ENCODE measurements at places on chromosomes 3 and 15.

- no peak for DNase-seq
Measured at GRCh38 chr3:128338536-128339330, 128.0 kb downstream of the DNAJB8 start.

GRCh38 chr3:179266701-179267211 is 15.8 kb upstream of the KCNMB3 start:
- DNase-seq: no peak

DNA sequence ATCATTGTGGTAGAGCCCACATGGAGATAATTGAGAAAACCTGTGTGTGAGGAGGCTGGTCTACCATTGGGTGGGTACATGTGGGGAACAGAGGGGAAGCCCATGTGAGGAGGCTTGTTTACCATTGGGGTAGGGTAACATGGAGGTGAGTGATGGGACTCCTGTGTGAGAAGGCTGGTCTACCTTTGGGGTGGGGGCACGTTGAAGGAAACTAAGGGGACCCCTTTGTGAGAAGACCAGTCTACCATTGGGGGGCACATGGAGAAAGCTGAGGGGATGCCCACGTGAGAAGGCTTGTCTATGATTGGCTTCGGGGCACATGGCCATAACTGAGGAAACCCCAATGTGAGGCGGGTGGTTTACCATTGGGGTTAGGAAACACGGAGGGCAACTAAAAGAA is 158.5 kb downstream of the FBLN2 start:
- no peak for DNase-seq

DNA sequence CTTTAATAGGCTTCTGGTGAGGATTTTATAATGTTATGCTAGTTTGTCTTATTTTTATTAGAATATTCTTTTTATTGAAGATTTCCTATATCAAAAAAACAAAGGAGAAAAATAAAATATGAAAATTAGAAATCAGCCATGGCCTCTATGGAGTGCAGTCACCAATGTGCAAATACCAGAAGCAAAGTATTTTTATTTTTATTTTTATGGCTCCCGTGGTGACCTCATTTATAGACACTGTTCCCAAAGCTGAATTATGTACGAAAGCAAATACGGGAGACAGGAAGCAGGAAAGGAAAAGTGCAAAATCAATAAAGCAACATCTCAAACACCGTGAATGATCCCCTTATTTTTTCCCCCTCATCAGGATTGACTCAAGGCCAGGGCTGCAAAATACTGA is 35.1 kb downstream of the DAZL start:
- no peak for DNase-seq

GRCh38 chr3:196012481-196012880 is 69.4 kb downstream of the TFRC start:
- no peak for DNase-seq

GRCh38 chr3:157204880-157205279 is 44.9 kb upstream of the CCNL1 start:
- no peak for DNase-seq

DNA sequence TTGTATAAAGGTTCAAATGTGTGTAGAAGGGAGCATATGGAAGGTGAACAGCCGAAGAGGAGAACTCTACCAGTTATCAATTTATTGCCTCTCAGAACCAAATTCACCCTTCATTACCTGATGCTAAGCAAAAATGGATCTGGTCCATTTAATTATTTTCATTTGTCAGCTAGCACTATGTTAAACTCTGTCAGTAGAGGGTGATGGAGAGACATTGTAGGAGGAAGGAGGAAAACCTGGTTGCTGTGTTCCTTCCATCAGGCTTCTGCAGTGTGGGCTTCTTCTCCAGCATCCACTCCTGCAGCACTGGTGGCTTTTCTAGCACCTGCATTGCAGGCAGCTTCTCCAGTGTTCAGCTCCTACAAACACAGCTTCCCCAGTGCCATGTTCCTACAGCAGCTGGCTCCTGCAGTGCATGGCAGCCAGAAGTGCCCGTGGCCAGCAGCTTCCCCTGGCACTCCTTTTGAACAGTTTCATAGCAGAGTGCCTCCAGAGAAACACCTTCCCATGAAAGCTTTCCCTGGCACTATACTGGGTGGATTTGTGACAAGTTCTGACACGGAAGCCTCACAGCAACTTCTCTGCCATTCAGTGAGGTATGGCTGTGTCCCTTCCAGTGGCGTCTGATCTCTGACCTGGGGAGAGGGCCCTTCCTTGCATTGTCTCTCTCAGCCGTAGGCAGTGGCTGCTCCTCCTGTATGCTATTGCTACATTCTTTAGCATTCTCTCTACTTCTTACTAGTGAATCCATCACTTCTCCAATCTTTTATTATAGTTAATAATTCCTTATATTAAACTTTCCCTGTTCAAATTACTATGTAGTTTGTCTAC is 14.6 kb upstream of the IL17RD start:
- no peak for DNase-seq

DNA sequence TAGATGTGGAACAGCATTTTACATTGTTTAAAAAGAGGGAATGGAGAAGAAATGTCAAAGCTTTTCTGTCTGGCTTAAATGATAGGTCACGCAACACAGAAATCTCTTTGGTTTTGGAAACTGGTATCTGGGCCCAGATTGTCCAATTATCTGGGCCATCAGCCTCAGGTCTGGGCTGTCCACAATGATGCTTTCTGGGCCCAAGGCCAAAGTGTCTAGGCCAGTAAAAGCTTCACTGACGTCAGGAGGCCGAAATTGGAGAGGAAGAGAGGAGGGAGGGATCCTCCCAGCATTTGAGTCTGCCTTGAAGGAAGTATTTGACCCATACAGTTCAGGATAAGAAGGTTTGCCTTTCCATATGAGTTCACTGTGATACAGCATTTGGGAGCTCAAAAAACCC is 60.7 kb upstream of the ALDH1A3 start:
- no peak for DNase-seq

DNA sequence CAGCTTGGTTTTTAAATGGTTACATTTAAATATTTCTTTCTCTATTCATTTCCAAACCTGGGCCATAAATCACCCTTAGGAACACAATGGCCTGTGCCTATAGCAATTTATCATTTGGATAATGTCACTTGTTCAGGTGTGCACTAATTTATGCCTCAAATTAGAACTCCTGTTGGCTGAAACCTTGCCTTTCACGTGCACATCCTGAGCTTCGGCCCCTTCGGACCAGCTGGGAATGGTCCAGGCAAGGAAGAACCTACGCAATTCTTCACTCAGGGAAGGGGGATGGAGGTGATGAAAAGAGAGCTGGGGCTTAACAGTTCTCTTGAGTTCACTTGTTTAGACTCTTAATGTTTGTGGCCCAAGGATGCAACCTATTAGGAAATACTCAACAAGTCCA is 324.1 kb upstream of the ICE2 start:
- DNase-seq: no peak

GRCh38 chr3:103894162-103894822 is 1459.5 kb downstream of the ZPLD1 start:
- DNase-seq: no peak

GRCh38 chr3:65899226-65899625 is 139.5 kb downstream of the MAGI1 start:
- DNase-seq: no peak

- DNase-seq: no peak
Measured at GRCh38 chr3:61343543-61343942, 92.3 kb upstream of the FHIT start.

DNA sequence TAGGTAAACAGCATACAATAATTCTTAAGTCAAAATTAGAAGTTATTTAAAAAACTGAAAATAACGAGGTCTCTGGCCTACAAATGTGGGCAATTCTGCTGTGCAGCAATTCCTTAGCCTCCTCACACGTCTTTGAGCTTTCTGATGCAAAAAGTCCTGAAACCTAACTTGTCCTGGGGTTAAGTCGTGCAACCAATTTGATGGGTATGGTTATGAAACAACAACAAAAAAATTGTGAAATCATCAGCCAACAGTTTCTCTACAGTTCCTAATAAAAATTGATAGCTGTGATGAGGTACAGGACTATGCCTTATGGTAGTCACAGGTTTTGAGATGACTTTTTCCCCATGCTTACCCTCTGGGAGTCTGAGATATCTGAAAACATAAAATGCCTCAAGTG is 6.5 kb upstream of the GLB1 start:
- no peak for DNase-seq

DNA sequence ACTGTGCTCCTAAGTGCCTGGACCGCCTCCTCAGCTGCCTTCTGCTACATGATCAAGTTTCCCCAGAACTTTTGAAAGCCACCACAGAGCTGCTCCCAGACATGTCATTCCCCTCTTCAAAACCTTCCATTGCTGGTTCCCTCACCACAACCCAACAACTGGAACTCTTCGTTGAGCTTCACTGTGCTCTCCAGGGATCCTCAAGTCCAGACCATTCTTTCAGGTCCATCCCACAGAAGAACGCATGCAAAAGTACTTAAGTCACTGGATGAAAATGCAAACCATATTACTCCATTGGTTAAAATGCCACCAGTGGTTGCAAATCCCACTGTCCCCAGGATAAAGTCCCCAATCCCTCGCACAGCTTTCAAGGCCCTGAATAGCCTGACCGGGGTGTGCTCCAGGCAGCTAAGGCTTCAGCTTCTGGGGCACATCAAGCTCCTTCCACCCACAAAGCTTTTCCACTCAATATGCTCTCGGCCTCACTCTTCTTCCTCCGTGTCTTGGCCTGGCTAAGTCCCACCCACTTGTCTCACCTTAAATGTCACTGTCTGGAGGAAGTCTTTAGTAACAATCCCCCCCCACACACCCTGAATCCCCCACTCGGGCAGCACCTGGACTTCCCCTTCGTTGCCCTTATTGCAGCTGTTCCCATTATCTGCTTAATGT is 84.8 kb downstream of the XXYLT1 start:
- no peak for DNase-seq

Measured in stimulated activated CD4-positive, alpha-beta T cell treated with anti-CD3 and anti-CD28 coated beads, Interleukin-15, amount 100 ng/mL, for 48 hours (primary cell).